Liver (tissue), 10 donors: ENCODE measurements at places on chromosomes 4 and X. TPM values are rescaled to one million over a fixed set of nuclear protein-coding genes. Genes with fewer than 3 reads are reported as not detected.

DNA sequence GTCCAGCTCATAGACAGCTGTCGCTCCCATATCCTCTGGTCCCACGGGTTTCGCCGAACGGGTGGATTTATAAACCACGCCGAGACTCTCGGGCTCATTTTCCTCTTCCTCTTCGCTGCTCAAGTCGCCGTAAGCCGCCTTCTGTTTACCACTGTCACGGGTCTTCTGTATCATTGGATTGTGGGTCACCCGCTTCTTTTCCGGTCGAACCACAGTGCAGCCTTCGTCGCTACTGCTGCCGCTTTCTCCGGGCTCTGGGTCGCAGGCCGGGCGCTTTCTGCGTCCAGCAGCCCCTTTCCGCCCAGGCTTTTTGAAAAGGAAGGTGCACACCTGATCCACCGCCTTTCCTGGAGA lies 311 bp downstream of the RNF113A start:
- H3K4me1 ChIP-seq, result peaks cover 2% of the 10 kb centered on the region
- H3K4me3 ChIP-seq, result peak overlapping the region; percentile 65
- H3K27ac ChIP-seq, result peak overlapping the region; percentile 68
- peaks cover 1% of the 10 kb centered on the region for H3K36me3 ChIP-seq
- no peak for DNase-seq

GRCh38 chr4:151667048-151667447 lies 93.8 kb downstream of the GATB start:
- peaks cover 4% of the 10 kb centered on the region for H3K36me3 ChIP-seq
- H3K4me1 ChIP-seq, result no peaks in the 10 kb centered on the region
- no peak overlapping the region for H3K27ac ChIP-seq
- DNase-seq, result no peak
- no peak overlapping the region for H3K4me3 ChIP-seq
- H3K27me3 ChIP-seq, result no peaks in the 10 kb centered on the region

GRCh38 chr4:73139245-73139644 lies 69.7 kb upstream of the COX18 start:
- no peak overlapping the region for H3K4me3 ChIP-seq
- H3K27ac ChIP-seq, result no peak overlapping the region
- no peaks in the 10 kb centered on the region for H3K27me3 ChIP-seq

DNA sequence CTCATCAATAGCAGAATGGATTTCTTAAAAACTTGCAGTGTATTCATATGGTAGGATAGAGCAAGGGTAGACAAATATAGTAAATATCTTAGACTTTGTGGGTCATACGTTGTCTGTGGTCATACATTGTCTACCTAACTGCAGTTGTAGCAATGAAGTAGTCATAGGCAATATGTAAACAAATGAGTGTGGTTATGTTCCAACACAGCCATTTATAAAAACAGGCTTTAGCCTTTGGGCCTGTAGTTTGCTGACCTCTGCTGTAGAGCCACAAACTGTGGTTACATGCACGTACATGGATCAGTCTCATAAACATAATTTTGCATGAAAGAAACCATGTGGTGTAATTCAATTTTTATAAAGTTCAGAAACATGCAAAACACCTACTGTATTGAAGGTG lies 98.9 kb downstream of the LARP1B start:
- no peak for DNase-seq
- peaks cover 4% of the 10 kb centered on the region for H3K36me3 ChIP-seq
- H3K27ac ChIP-seq, result no peak overlapping the region
- H3K27me3 ChIP-seq, result no peaks in the 10 kb centered on the region
- H3K4me3 ChIP-seq, result no peak overlapping the region
- H3K4me1 ChIP-seq, result no peaks in the 10 kb centered on the region

DNA sequence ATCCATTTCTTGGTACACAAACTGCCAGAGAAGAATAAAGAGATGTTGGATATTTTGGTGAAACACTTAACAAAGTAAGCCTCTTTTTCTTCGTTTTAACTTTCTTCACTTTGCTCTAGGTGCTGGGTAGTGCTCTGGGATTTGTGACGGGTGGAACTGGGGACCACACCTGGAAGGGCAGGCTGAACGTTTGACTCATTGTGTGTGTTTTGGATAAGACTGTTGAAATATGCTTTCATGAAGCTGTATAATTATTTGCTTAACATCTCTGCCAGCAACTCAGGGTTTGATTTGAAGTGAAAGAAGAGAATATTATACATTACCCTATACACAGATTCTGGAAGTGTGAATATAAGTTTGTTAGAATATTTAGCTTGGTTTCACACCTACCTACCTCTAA lies 233.2 kb downstream of the ARHGAP10 start:
- no peak overlapping the region for H3K27ac ChIP-seq
- no peaks in the 10 kb centered on the region for H3K36me3 ChIP-seq
- no peak for DNase-seq
- peaks cover 8% of the 10 kb centered on the region for H3K27me3 ChIP-seq
- H3K4me3 ChIP-seq, result no peak overlapping the region

GRCh38 chr4:40736910-40737309 lies 12.8 kb upstream of the NSUN7 start:
- no peak for DNase-seq
- peaks cover 1% of the 10 kb centered on the region for H3K4me1 ChIP-seq
- H3K36me3 ChIP-seq, result no peaks in the 10 kb centered on the region
- no peaks in the 10 kb centered on the region for H3K27me3 ChIP-seq
- H3K27ac ChIP-seq, result no peak overlapping the region

GRCh38 chr4:103892586-103892985 lies 172.8 kb upstream of the TACR3 start:
- no peaks in the 10 kb centered on the region for H3K27me3 ChIP-seq
- no peak overlapping the region for H3K27ac ChIP-seq

DNA sequence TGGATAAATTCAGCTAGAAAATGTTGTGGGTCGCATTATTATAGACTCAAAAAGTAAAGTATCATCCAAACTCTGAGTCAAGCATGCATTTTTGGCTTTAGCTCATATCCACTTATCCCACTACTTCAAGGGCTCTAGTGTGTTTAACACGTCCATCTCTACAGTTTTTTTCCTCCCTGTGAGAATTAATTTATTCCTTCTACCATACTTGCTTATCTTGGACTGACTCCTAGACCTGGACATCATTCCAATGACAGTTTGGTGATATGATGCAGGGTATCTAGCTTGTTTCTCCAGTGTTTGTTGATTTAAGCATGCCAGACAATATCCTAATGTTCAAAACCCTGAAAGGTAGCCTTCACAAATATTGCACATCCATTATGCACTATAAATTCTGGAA lies 1037.1 kb upstream of the INTU start:
- no peaks in the 10 kb centered on the region for H3K4me1 ChIP-seq
- no peak overlapping the region for H3K4me3 ChIP-seq
- H3K36me3 ChIP-seq, result no peaks in the 10 kb centered on the region
- no peak for DNase-seq

DNA sequence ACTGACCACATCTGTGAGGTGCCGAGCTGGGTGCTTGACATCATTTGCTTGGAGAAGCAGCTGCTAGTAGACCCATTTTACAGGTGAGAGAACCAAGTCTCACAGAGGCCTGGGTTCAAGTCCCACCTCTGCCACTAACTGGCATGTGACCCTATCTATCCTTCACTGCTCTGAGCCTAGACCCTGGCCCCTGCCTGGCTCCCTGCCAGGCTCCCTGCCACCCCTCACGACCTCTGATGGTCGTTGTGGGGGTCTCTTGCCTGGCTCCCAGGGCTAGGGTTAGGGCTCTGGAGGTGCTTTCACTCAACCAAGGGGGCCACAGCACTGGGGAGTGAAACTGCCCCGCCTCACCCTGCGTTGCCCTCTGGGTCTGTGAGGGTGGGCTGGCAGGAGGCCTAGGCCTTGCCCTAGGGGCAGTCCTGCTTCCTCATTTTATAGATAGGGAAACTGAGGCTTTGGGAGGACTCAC lies 7.2 kb upstream of the ADD1 start:
- H3K4me3 ChIP-seq, result no peak overlapping the region
- DNase-seq, result no peak
- H3K36me3 ChIP-seq, result peaks cover 3% of the 10 kb centered on the region
- peaks cover 20% of the 10 kb centered on the region for H3K4me1 ChIP-seq

GRCh38 chr4:44194365-44194764 lies 254.2 kb downstream of the KCTD8 start:
- H3K36me3 ChIP-seq, result no peaks in the 10 kb centered on the region
- H3K27ac ChIP-seq, result no peak overlapping the region
- H3K27me3 ChIP-seq, result no peaks in the 10 kb centered on the region
- no peak for DNase-seq
- H3K4me3 ChIP-seq, result no peak overlapping the region

ACSL4 gene
- 928 TPM for total RNA-seq

UXT gene
- total RNA-seq, result 34.0 TPM

EDA gene
- 2.6 TPM for total RNA-seq

SPANXA1 gene
- total RNA-seq, result not detected

WDR17 gene
- total RNA-seq, result 0.50 TPM

BMP15 gene
- total RNA-seq, result not detected

PROM1 gene
- total RNA-seq, result 3.8 TPM

CXorf65 gene
- total RNA-seq, result not detected
